ENCODE measurements at places on chromosomes 5 and 9.

GRCh38 chr9:74736646-74737045, 151.1 kb downstream of the TRPM6 start:
- DNase-seq: no peak

DNA sequence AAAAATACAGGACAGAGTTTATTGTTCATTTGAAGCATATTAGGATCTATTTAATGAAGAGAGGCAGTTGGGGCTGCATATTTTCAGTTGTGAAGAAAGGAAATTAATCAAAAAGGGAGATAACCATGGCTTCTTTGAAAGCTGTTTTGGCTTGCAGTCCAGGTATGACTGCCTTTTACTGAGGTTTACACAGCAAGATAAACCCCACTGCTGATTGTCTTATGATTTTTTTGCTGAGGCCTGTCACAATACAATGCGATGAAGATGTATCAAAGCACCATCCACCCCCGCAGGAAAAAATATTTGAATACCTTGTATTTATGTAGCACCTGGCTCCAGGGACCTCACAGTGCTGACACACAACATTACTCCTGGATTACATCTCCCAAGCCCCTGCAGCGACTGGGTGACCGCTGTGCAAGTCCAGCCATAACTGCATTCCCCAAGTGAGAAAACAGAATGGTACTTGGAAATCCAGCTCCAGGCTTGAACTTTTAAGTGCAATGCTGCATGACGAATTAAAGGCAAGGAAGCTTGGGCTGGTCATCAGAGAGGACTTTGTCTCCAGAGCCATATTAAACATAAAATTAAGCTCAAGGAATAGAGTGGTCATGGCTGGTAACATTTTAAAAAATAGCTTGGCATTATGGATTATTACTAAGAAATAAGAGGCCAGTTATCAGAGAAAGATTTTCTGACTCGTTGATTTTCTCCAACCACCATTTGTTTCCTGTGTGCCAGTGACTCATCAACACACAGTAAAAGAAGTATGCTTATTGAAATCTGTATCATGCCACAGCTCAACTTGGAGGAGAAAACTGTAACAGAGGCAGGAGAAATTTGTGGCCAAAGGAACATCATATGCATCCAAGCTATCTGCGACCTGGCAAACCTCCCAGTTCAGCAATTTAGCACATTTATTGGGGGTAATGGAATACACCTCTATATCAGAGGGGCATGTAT, 374.2 kb downstream of the MAN2A1 start:
- DNase-seq: no peak

- DNase-seq: no peak
These were observed 163.2 kb downstream of the LPAR1 start for GRCh38 chr9:110874963-110875674.

GRCh38 chr9:135971892-135972291, 10.7 kb upstream of the UBAC1 start:
- DNase-seq: no peak

DNA sequence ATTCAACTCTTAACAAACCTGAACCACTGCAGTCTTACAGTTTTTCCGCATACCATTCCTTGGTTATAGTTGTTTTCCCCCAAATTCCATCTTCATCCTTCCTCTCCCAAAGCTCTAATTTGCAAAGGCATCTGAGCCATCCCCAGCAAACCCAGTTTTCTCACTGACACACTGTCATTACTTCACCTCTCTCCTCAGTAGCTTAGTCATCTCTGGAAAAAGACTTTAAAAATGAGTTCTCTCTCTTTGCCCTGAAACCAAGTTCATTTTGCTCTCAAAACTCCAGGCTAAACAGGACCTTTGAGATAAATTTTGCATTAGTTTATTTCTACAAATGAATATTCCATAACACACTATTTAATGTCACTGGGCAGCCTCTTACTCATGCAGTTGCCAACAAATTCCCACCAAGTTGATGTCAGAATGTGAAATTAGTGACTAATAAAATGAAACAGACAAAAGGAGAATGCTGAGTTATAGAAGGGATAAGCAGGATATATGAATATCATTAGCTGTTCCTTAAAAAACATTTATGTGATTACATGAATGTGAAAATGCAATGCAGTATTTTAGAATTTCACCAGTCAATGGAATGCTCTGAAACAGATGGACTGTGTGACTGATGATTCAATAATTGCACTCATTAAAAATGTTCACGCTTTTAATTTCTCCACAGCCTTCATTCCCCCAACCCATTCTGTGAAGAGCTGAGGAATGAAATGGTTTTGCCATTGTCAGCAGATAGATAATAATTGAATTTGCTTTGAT, 107.4 kb upstream of the DMAC1 start:
- no peak for DNase-seq

- no peak for DNase-seq
These were observed 103.8 kb upstream of the SLC1A3 start for GRCh38 chr5:36502608-36503007.

DNA sequence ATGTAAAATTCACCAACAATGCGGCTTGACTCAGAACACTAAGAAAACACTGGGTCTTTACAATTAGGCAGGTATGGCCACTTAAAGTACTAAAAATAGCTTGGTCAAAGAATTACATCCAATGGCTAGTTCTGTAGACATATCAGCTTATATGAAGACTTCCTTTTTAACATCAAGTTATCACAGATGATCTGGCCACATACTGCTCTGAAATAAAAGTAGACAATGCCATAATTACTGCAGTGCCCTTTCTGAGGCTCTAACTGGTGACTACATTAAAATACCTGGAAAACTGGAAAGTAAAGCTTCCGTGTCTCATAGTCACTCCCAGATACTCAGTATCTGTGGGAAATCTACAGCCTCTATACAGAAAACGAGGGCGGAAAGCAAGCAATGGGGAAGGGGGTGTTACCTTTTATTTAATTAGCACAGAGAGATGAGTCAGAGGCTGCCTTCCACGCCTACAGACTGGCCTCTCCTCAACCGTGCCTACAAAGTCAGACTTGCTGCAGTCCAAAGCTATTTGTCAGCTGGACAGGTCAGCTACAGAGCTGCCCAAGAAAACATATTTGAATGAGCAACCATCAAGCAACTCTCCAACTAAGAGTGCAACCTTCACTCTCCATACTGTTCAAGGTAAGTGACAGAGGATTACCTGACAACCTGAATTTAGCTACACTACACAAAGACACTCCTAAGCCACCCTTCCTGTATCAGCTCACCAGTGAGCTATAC, 8.7 kb downstream of the SERINC5 start:
- no peak for DNase-seq

- DNase-seq: no peak
These were observed 86.1 kb upstream of the LRRTM2 start for GRCh38 chr5:138961221-138961620.

DNA sequence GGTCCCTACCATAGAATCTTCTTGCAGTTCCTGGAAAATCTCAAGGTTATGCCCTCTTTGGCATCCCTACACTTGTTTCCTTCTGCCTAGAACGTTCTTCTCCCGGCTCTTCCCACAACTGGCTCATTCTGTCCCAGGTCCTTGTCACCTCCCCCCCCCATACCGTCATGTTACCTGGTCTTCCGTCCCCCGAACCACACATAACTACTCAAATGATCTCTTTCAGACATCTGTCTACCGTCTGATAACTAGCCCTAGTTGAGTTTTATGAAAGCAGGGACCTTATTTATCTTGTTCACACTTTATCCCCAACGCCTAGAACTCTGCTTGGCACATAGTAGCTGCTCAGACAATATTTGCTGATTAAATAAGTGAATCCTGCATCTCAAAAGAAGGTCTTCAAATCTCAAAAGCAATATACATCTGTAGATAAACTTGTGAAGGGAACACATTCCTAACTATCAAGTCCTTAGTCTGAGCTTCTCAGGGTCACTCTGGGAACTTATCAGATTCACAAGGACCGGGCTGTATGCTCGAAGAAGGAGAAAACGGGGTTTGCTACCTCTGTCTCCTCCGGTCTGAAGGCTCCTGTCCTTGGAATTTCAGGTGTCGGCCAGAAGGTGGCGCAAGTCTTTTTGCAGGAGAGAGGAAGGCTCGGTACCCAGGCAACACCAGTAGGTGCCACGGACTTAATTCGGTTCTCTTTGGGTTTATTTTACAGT, 30.0 kb downstream of the LCP2 start:
- DNase-seq: peak; percentile 58

GRCh38 chr5:1255081-1255561, 29.9 kb downstream of the SLC6A18 start:
- DNase-seq: no peak

DNA sequence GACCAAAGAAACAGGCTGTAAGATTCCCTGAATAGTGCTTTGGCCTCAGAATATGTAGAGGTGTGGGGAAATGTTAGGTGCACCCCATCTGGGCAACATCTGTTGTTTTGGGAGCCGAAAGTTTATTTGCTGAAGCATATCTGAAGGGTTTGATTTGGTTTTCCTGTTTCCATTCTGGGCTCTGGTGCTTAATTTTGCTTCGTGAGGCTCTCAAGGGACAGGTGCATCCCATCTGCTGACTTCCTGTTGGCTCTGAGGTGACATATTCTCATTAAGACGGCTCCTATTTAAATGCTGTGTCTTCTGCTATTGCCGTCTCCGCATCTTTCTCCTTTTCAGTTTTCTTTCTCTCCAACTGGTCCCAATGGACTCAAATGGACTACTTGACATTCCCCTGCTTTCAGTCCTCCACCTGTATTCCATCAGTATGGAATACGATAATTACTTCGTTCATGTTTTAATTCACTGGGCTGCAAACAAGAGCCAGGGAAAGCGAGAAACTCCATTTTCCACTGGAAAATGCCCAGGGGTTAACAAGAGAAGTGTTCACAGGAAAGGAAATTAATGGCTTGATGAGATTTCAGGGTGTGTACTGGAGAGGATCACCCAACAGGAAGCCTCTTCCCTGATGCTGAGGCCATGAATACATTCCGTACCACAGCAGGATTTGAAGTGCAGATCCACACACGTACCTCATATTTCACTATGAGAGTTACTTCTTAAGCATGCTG, 104.0 kb downstream of the MTX3 start:
- no peak for DNase-seq

- DNase-seq: no peak
These were observed 408.9 kb upstream of the DMAC1 start for GRCh38 chr9:8208465-8208864.

DNA sequence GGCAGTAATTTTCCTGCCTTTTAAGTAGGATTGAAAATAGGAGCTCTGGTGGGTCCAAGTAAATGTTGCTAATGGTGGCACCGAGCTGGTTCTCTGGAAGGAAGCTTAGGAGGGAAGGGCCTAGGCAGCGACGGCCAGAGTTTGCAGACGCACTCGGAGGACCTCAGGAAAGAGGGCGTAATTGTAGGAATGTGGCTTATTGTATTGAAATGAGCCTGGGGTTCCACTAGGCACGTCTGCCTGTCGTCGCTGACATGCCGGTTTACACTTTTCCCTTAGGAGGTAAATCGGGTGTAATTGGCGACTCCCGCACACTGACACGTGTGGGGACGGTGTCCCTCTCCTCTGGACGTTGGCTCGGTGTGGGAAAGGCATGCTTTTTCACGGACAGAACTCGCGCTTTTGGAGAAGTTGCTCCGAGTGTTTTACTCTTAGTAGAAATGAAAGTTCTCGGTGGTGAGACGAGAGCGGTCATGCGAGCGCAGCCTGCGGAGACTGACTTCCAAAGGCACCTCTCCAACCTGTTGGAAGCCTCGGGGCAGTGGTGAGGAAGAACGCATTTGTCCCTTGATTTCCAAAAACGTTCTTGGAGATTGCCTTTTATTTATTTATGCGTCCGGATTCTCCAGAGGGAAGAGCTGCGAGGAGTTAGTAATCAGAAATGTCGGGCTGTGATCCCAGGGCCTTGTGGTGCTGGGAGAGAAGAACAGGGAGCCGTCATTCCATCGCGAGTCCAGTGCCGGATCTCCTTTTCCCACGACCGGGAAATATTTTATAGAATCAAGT, 1.3 kb downstream of the NR4A3 start:
- no peak for DNase-seq

GRCh38 chr9:91833096-91833877, 116.7 kb downstream of the ROR2 start:
- no peak for DNase-seq

DNA sequence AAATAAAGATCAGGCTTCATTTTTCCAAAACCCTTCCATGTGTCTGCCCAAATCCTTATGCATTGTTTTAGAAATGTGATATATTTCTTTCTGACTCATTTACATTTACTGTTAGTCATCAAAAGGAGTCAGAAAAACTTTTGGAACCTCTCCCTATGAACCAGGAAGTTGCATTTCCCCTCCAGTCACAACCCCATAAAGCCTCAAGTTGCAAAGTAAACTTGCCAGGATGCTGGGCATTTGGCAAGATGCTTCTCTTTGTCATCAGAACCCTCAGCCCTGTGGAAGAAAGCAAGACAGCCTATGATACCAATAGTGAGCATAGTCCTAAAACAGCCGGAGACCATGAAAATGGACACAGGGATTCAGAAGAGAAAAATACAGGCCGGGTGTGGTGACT, 84.2 kb downstream of the MUSK start:
- DNase-seq: no peak

DNA sequence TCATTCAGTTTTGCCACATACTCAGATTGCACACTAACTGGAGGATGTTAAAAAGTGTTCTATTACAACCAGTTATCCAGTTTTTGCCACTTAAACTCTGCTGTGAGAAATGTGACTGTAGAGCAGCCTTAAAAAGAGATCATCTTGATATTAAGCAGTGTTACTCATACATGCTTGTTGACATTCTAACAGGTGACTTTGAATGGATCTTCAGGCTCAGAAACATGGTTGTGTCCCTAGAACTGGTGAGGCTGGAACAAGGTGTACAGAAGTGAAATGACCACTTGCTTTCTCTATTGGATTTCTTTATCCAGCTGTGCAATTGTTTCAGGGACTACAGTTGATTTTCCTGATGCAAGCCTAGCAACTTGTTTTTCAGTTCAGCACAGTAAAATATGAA, 166.1 kb upstream of the CCDC152 start:
- no peak for DNase-seq

DNA sequence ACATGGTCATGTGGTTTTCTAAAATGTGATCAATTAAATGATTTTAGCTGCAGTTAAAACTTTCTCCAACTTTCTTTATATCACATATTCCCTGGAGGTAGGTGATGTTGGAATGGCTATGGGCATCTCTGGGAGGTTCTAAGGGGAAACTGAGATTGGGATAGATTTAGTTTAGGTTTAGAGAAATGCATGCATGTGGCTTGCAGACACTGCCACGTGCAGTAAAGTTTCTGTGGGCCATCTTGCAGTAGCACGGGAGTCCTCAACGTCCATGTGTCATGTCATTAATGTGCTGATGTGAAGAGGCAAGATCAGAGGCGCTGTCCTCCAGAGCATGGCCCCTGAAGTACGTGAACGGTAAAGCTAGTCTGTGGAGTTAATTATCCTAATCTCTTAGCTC, 532.7 kb downstream of the SEMA5A start:
- DNase-seq: no peak

GRCh38 chr5:106258591-106259125, 1412.1 kb downstream of the EFNA5 start:
- DNase-seq: no peak

DNA sequence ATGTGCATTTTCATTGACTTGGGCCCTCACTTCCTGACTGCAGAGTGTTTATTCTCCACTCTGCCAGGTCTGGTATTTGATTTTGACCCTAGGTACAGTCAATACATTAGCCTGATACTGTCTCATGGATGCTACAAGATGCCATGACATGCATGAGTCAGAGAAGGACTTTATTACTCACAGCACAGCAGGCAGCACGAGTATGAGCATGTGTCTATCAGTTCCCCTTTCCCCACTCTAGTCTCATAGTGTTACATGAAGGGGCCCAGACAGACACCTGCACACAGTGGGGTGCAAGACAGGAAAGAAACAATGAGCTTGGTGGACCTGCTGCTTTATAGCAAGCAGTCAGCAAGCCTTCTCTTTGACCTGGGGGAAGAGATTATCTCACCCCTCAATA, 19.6 kb downstream of the ITGA2 start:
- DNase-seq: no peak

GRCh38 chr5:104977529-104977928, 1414.9 kb upstream of the NUDT12 start:
- no peak for DNase-seq
